Cardiac muscle cell (in vitro differentiated cells and primary cell): ENCODE measurements at places on chromosomes 5 and 9. TPM values are rescaled to one million over a fixed set of nuclear protein-coding genes. Genes with fewer than 3 reads are reported as not detected.

DNA sequence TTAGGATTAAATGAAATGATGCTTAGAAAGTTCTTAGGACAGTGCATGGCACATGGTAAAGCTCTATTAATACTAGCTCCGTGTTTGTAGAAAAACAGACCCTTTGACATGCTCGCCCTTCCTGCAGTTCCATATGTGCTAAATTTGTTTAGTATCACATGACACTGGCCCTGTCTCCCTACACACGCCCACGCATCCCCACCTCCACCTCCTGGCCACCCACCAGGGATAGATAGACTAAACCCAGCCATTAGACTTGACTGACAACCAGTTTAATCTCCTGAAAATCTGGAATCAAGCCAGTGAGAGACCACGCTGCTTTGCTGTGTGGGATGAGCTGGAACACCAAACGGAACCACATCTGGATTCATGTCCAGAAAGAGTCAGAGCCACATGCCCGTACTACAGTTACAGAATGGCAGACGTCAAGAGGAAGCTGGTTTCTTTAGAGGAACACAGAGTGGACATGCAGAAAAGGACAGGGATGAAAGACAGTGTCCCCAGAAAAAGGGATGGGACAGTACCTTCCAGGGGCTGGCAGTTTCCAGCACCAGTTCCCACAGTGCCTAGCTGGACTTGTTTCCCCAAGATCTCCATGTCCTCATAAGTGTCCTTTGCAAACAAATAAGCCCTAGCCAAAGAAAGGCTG lies 186.1 kb downstream of the PDZD2 start:
- H3K4me1 ChIP-seq = no peaks in the 10 kb centered on the region
- DNase-seq = no peak
- H3K4me3 ChIP-seq = no peak overlapping the region
- no peaks in the 10 kb centered on the region for H3K27me3 ChIP-seq
- H3K36me3 ChIP-seq = no peaks in the 10 kb centered on the region

Gene PDE6A
- total RNA-seq = 0.21 TPM in 1 of 2 replicates, not detected in the other

DNA sequence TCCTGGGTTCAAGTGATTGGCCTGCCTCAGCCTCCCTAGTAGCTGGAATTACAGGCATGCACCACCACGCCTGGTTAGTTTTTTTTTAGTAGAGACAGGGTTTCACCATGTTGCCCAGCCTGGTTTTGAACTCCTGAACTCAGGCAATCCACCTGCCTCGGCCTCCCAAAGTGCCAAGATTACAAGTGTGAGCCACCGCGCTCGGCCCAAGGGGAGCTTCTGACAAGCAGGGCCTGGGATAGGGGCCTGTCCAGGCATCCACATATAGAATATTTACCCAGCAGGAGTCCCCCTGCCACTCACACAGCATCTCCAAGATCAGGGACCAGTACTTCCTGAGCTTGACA lies 10.1 kb downstream of the IRF1 start:
- H3K4me1 ChIP-seq = peaks cover 6% of the 10 kb centered on the region
- no peaks in the 10 kb centered on the region for H3K36me3 ChIP-seq
- H3K27me3 ChIP-seq = no peaks in the 10 kb centered on the region
- no peak overlapping the region for H3K27ac ChIP-seq
- no peak for DNase-seq
- no peak overlapping the region for H3K4me3 ChIP-seq

- H3K4me1 ChIP-seq = no peaks in the 10 kb centered on the region
- no peak for DNase-seq
- no peaks in the 10 kb centered on the region for H3K27me3 ChIP-seq
- H3K4me3 ChIP-seq = no peak overlapping the region
- no peaks in the 10 kb centered on the region for H3K36me3 ChIP-seq
These were observed 127.4 kb upstream of the STC2 start for GRCh38 chr5:173455599-173455957.

DNA sequence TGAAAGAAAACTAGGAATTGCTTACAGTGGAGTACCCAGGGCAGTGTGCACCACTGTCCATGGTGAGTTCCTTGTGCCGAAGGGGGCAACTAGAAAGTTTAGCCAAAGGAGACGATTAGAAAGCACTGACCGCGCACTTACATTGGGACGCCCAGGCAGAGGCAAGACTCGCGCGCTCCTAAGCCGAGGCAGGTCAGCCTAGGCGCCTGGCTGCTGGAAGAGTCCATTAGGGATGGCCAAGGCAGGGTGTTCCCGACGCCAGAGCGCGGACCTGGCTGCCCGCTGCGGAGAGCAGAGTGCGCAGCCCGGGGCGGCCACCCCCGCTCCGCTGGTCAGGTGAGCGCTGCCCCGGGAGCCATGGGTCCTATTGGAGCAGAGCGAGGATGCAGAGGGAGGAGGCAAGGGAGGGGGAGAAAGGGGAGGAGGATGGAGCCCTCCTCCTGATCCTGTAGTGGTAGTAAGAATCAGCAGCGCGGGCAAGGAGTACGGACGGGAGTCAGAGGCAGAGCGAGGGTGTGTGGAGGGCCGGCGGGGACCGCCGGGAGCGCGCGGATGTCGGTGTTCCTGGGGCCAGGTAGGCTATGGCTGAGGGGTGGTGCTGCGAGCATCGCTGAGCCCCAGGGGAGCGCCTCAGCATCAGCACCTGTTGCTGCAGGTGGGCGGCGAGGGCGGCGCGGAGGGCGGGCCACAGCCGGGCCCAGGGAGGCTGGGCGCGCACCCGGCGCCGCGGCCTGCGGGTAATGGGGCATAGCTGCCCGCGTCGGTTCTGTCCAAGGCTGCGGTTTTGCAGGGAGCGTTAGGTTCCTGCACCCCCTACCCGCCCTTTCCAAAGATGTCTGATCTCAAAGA lies at the start of gene ADGRV1:
TSS of gene ADGRV1 (plus strand) at position 454 of the 849 bp plus-strand sequence. CDS start at position 553, 99 bp downstream.
- H3K27ac ChIP-seq = no peak within 1 kb of the TSS
- H3K4me3 ChIP-seq = peak within 1 kb of the TSS; percentile 74
- H3K27me3 ChIP-seq = peaks cover 28% of the 10 kb centered on the region
- H3K36me3 ChIP-seq = no peaks in the 10 kb centered on the region
- peaks cover 2% of the 10 kb centered on the region for H3K4me1 ChIP-seq
- peak; percentile 95 for DNase-seq

GRCh38 chr9:92762196-92762595 lies 2.4 kb downstream of the BICD2 start:
- no peak overlapping the region for H3K27ac ChIP-seq
- H3K27me3 ChIP-seq = no peaks in the 10 kb centered on the region
- no peak overlapping the region for H3K4me3 ChIP-seq
- no peaks in the 10 kb centered on the region for H3K36me3 ChIP-seq

Gene SLC6A18
- total RNA-seq = not detected in 2 replicates

Gene C5orf63
- total RNA-seq = 0.06 and 0.46 TPM in 2 replicates

Gene F2R
- 13.4 and 16.8 TPM in 2 replicates for total RNA-seq

Gene CD14
- 1.4 TPM in 1 of 2 replicates, not detected in the other for total RNA-seq

Gene PTCH1
- total RNA-seq = 8.3 and 13.9 TPM in 2 replicates

Gene FBXO4
- 5.8 and 7.1 TPM in 2 replicates for total RNA-seq

DNA sequence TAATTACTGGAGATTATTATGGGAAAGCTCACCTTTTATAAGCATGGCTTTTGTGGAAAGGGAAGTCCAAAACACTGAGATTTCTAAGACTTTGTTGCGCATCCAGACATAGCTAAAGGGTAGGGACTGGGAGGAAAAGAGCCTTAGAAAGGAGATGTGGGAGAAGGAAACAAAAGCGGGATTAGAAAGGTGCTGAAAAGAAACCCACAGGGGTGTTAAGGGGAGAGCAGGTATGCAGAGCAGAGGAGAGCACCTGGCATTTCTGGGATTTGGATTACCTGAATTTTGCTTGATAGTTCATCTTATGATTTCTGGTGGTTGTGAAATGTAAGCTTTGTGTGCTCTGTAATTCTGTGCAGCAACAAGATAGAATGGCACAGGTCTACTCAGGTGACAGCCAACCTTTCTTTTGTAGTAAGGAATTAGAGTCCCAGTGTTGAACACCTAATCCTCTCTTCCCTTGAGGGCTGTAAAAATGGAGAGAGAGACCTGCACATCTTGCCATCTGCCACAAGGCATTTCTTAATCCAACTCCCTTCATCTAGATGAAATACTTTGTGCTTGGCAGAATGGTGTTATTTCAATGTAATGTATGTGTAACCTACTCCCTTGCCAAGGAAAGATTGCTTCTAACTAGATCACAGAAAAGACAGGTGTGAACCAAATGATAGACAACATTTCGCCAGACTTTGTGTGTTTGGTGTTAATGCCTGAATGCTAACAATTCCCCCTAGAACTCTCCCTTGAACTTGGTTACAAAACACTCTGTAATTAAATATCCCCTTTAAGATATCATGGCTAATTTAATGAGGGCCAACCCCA lies 47.4 kb downstream of the ATPSCKMT start:
- no peaks in the 10 kb centered on the region for H3K27me3 ChIP-seq
- H3K27ac ChIP-seq = no peak overlapping the region
- H3K4me3 ChIP-seq = no peak overlapping the region
- no peaks in the 10 kb centered on the region for H3K4me1 ChIP-seq
- no peaks in the 10 kb centered on the region for H3K36me3 ChIP-seq

- H3K27ac ChIP-seq = no peak overlapping the region
- no peaks in the 10 kb centered on the region for H3K4me1 ChIP-seq
- H3K27me3 ChIP-seq = no peaks in the 10 kb centered on the region
- H3K36me3 ChIP-seq = no peaks in the 10 kb centered on the region
- DNase-seq = no peak
- no peak overlapping the region for H3K4me3 ChIP-seq
These were observed 99.8 kb downstream of the TLE4 start for GRCh38 chr9:79671558-79671957.

- no peak for DNase-seq
- no peaks in the 10 kb centered on the region for H3K36me3 ChIP-seq
- H3K27ac ChIP-seq = no peak overlapping the region
- no peak overlapping the region for H3K4me3 ChIP-seq
- no peaks in the 10 kb centered on the region for H3K4me1 ChIP-seq
- no peaks in the 10 kb centered on the region for H3K27me3 ChIP-seq
These were observed 103.4 kb downstream of the OTULIN start for GRCh38 chr5:14767735-14768507.

DNA sequence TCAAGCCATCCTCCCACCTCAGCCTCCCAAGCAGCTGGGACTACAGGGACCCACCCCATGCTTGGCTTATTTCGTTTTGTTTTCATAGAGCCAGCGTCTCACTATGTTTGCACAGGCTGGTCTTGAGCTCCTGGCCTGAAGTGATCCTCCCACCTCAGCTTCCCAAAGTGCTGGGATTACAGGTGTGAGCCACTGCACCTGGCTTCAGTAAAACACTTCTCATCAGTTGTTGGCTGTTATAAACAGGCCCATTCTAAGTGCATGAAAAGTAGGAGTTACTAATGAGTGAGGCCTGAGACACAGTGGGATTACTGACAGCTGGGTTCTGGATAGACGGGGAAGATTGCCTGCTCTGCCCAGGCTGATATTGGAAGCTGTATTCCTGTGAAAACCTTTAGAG lies 3.5 kb downstream of the CRB2 start:
- peak overlapping the region; percentile 98 for H3K27ac ChIP-seq
- peaks cover 83% of the 10 kb centered on the region for H3K4me1 ChIP-seq
- H3K36me3 ChIP-seq = no peaks in the 10 kb centered on the region
- no peak for DNase-seq
- H3K4me3 ChIP-seq = no peak overlapping the region

DNA sequence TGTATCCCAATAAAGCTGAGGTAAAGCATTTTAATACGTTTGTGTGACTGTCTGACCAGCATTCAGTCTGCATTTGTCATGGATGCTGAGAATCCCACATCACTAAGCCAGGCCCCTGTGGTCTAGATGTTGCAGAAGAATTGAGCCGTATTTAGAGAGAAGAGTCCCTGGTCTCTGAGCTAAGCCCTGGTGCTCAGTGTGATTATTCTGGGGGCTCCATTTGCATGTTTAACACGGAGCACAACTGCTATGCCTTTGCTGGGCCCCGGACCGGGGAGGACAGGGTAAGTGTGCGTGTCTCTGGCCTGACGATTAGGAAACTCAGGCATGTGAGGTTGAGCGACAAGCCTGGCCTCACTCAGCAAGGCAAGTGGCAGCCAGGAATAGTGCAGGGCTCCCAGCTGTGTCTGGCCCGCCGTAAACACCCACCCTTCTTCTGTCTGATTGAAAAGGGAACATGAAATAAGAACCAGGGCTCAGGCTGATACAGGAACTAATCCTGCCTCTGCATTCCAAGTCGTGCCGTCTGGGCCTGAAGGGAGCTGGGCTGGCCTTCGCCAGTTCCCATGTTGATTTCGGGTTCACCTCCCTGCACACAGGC lies 22.3 kb downstream of the FAM78A start:
- no peaks in the 10 kb centered on the region for H3K36me3 ChIP-seq
- DNase-seq = peak; percentile 21
- no peaks in the 10 kb centered on the region for H3K27me3 ChIP-seq
- H3K4me1 ChIP-seq = peaks cover 22% of the 10 kb centered on the region
- H3K27ac ChIP-seq = peak overlapping the region; percentile 94

DNA sequence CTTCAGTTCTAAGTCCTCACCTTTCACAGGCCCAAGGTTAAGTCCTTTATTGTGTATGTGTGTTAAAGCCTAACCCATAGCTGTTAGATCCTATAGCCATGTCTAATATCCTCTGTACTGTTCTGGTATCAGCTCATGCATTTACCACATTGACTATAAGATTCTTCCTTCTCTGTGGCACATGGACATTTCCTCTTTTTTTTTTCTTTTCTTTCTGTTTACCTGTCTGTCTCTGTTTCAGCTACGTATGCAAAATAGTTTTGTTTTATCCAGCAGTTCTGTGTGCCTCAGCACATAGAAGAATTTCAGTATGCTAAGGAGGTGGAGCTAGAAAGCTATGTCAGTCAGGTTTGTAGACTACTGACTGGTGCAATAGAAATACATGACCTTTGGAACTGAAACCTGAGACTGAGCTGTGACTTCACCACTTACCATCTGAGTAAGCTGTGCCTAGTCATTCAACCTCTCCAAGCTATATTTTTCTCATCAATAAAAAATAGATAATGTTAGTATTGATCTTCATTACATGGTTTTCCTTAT lies 155.6 kb upstream of the VLDLR start:
- H3K27me3 ChIP-seq = no peaks in the 10 kb centered on the region
- peak; percentile 61 for DNase-seq
- no peak overlapping the region for H3K4me3 ChIP-seq
- H3K36me3 ChIP-seq = no peaks in the 10 kb centered on the region

GRCh38 chr5:52945040-52945439 lies 44.1 kb upstream of the ITGA2 start:
- no peak overlapping the region for H3K27ac ChIP-seq
- DNase-seq = no peak
- H3K27me3 ChIP-seq = no peaks in the 10 kb centered on the region
- H3K4me1 ChIP-seq = no peaks in the 10 kb centered on the region

DNA sequence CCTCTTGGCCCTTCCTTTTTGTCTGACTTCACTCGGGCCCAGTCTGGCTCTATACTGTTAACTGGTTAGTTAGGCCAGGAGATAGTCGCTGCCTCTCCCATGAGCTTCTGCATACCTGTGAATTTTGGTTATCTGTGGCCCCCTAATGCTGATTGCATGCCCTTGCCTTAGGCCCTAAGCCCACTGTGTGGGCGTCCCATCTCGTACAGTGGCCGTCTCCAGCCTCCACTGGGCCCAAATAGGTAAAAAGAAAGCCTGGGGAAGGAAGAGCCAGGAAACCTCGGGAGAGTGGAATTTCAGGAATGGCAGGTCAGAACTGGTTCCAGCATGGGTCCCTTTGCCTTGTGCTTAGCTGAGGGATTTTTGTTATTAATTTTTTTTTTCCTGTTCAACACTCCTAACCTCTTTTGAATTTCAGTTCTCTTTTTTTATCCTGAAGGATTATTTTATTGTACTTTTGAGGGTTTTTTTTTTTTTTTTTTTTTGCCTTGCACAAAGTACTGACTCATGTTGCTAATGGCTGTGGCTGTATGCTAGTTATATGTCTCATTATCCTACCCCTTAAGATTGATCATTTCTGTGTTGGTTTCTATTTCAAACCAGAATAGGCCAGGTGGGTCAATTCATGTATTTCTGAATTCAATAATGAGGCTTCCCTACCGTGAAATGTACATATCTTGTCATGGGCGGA lies 3.4 kb downstream of the PRRC2B start:
- DNase-seq = no peak
- H3K36me3 ChIP-seq = no peaks in the 10 kb centered on the region
- peaks cover 45% of the 10 kb centered on the region for H3K4me1 ChIP-seq
- H3K27me3 ChIP-seq = no peaks in the 10 kb centered on the region
- peak overlapping the region; percentile 77 for H3K27ac ChIP-seq
